ENCODE measurements at places on chromosomes 7 and 10. TPM values are rescaled to one million over a fixed set of nuclear protein-coding genes. Genes with fewer than 3 reads are reported as not detected.
A peak's percentile ranks its signal among the peaks of the same experiment; 100 is the strongest.

The NPSR1 gene
- not detected for total RNA-seq

GRCh38 chr7:33710608-33711007 is 194.7 kb upstream of the BMPER start:
- peak; percentile 14 for DNase-seq
- H3K4me3 ChIP-seq: no peak overlapping the region
- peaks cover 4% of the 10 kb centered on the region for H3K27me3 ChIP-seq
- no peak overlapping the region for H3K27ac ChIP-seq
- H3K36me3 ChIP-seq: no peaks in the 10 kb centered on the region
- peaks cover 5% of the 10 kb centered on the region for H3K4me1 ChIP-seq

The KLF14 gene
- not detected for total RNA-seq

GRCh38 chr10:103506061-103506460 is 12.6 kb downstream of the NEURL1 start:
- H3K4me3 ChIP-seq: no peak overlapping the region
- no peaks in the 10 kb centered on the region for H3K36me3 ChIP-seq
- 0 out of 2 replicates have a peak, but pooled peaks cover 2% of the 10 kb centered on the region for H3K4me1 ChIP-seq
- DNase-seq: no peak

DNA sequence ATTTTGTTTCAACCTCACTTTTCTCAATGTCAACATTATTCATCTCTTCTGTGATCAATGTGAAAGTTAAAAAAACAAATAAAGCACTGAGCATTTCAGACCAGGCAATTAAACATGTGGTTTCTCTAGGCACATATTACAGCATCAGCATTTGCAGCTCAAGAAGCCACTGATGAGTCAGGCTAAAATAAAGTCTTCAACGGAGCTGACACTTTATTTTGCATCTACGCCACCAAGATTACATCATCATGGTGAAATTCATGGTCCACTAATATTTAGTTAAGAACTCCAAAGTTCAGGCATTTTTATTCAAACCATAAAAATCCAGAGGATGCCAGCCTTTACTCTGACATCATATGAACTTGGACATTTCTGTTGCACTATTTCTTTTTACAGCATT is 33.0 kb downstream of the MAGI2 start:
- no peak overlapping the region for H3K27ac ChIP-seq
- H3K4me1 ChIP-seq: peaks cover 4% of the 10 kb centered on the region
- no peaks in the 10 kb centered on the region for H3K27me3 ChIP-seq
- H3K36me3 ChIP-seq: no peaks in the 10 kb centered on the region

The TRIM73 gene
- 0.18 TPM for total RNA-seq

The ERVW-1 gene
- total RNA-seq: not detected

DNA sequence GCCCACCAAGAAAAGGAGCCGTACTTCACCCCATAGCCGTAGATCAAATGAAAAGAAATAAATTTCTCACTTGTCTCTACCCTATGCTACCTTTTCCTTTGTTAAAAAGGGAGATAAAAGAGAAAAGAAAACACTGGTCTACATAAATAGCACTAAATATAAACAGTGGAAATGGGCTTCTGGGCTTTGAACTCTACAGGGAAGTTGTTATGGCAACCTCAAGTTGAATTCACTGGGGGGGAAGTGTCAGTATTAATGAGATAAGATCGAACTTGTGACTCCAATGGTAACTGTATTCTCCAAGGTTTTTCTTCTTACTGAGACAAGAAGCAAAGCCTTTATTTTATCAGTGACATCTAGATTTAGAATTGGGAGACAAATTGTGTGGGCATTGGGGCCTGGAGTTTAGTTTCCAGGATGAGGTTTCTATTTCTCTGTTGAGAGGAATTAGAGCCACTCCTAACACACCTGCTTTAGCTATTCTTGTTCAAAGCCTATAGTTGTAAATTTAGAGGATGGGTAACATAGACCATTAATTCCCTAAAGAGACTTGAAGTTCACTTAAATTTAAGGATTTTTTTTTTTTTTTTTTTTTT is 604.3 kb upstream of the GALNT17 start:
- H3K4me1 ChIP-seq: no peaks in the 10 kb centered on the region
- DNase-seq: no peak
- H3K4me3 ChIP-seq: no peak overlapping the region
- H3K27ac ChIP-seq: no peak overlapping the region
- H3K36me3 ChIP-seq: no peaks in the 10 kb centered on the region
- no peaks in the 10 kb centered on the region for H3K27me3 ChIP-seq
